Right lung (tissue), 10 donors: ENCODE measurements at places on chromosomes 6 and 20.

- no peak for DNase-seq
These were observed 9.8 kb upstream of the MAPK13 start for GRCh38 chr6:36120539-36120938.

GRCh38 chr6:70575899-70576495, 9.3 kb downstream of the SDHAF4 start:
- DNase-seq, result peak; percentile 9

- DNase-seq, result no peak
These were observed 33.6 kb downstream of the RPRD1B start for GRCh38 chr20:38066969-38067716.

DNA sequence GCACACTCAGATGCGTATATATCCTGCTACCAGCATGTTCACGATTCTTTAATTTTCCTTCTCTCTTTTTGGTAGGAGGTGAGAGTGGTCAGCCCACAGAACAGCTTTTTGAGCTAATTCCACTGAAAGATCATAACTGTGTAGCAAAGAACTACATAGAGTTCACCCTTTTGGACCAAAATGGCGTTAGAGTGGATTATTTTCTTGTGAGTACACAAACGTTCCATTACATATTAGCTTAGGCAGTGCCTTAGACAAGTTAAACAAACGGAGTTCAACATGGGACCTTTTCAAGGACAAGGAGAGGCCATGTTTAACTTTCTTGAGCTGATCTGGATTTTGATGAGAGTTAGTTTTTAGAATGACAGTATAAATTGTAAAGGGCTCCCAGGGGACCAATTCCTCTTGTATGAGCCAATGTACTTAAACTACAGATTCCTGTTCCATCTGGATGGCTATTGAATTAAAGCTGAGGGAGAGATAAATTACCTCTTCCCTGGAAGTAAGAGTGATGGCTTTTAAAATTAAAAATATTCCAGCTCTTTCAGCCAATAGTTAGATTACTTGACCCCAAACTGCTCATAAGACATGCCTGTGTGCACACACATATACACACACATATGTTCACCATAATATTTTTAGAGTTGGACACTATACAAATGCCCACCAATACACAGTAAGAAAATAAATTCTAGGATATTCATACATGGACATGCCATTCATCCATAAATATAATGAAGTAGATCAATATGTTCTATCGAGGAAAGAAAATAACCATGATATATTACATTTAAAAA, 25.6 kb upstream of the ARMH2 start:
- no peak for DNase-seq

GRCh38 chr6:75489025-75489424, 4.6 kb downstream of the FILIP1 start:
- DNase-seq, result peak; percentile 53

GRCh38 chr6:169344750-169345065, 91.1 kb upstream of the THBS2 start:
- DNase-seq, result no peak

DNA sequence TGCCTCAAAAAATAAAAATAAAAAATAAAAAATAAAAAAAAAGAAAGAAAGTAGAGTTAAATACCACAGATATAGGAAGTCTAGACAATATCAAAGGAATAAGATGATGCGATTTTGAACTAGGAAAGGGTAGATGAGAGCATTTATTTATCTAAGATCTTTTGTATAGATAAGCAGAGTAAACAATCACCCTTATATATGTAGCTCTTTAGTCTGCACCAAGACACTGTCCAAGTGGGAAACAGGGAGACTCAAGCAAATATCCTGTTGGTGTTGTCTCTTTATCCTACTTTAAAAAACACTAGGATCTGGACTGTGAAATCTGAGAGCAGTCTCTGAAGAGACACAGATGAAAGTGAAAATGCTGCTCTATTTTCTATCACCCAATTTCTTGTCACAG, 587.0 kb upstream of the FLRT3 start:
- no peak for DNase-seq

GRCh38 chr6:81694855-81695254, 57.6 kb downstream of the TENT5A start:
- DNase-seq, result no peak

DNA sequence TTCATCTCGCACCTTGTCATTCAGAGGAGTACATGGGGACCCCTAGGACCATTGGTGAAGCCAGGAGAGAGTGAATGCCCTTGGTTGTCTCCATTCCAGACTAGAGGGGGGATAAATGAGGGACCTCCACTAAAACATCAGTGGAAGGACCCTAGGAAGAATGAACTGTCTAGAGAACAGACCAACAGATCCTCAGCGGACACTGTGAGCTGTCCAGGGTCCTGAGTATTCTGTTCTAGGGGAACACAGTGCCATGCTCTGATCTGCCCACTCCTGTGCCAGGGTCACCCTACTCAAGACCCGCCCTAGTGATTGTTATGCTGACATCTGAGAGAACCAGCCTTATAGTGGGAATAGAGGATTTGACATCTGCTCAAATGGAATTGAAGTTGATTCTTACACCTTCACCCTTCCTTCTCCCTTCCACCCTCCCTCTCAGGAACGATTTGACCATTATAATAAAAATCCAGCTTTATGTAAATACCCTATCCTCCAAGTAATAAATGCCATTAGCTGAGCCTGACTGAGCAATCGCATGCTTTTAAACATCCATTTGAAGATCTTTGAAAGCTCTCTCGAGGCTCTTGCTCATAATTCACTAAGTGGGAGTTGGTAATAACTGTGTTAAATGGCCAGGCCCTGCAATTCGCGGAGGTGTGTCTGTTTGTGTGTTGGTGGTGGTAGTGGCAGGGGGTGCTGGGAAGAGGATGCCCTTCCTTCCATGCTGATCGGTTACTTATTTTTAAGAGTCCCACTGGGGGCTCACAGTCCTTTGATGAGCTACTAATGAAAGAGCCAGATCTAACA, 43.6 kb upstream of the SLC32A1 start:
- DNase-seq, result no peak

DNA sequence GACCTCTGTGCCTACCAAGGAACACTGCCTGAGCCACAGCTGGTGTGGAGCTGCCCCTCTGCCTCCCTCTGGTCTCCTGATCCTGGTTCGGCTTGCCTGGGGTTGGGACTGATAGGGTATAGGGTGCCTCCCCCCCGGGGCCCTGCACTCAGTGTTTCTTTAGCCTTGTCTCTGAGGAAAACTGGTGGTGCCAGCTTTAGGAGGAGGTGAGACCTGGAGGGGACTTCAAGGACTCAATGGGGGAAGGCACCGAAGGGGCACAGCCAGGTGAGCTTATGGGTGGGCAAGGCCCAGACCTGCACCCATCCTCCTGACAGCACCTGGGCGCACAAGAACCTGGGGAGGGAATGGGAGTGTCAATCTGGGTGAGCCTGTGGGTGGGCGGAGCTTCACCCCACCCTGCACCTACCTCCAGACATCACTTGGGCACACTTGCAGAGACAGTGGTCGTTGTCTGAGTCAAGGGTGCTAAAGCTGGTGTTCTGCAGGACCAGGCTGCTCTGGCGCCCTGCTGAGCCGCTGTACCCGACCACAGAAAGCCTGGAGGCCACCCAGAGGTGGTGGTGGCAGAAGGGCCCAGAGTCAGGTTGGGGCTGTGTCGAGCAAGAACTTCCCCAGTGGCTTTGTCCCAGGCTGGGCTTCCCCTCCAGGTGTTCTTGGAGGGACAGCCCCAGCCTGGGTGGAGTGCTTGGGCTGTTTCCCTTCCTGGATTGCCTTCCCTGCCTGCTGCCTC, 40.5 kb downstream of the FAM110A start:
- no peak for DNase-seq

- no peak for DNase-seq
These were observed 165.4 kb downstream of the GMPR start for GRCh38 chr6:16403831-16404230.

DNA sequence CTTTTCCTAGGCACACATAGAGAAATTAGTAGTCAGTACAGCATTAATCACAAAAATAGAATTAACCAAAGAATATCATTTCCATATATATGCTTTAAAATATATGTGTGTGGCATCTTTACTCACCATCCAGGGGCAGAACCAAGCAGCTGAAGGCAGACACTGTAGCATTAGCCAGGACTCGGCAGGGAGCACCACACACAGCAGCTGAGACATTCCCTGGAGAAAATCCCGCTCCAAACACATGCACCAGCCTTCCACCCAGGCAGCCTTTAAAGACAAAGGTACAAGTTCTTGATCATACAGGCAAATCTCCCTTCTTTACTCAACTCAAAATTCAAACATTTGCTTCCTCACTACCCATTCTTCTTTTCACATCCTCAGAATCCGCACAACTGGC, 64.7 kb downstream of the PKHD1 start:
- no peak for DNase-seq

DNA sequence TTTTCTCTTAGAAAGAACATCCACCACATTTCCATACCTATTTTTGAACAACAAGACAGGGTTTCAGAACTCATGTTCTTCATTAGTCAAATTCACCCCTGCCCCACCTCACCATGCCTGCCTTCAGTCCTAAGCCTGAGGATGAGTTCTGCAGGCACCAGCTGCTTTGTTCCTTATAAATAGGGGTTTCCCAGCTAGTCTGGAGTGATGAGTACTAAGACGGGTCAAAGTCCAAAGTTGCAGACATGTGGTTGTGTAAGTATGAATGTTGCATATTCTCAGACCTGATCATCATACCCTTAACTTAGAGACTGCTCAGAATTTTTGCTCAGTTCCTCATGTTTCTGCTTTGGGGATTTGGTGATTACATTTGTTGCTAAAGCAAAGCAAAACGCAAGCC, 257.7 kb upstream of the CDYL start:
- DNase-seq, result no peak

DNA sequence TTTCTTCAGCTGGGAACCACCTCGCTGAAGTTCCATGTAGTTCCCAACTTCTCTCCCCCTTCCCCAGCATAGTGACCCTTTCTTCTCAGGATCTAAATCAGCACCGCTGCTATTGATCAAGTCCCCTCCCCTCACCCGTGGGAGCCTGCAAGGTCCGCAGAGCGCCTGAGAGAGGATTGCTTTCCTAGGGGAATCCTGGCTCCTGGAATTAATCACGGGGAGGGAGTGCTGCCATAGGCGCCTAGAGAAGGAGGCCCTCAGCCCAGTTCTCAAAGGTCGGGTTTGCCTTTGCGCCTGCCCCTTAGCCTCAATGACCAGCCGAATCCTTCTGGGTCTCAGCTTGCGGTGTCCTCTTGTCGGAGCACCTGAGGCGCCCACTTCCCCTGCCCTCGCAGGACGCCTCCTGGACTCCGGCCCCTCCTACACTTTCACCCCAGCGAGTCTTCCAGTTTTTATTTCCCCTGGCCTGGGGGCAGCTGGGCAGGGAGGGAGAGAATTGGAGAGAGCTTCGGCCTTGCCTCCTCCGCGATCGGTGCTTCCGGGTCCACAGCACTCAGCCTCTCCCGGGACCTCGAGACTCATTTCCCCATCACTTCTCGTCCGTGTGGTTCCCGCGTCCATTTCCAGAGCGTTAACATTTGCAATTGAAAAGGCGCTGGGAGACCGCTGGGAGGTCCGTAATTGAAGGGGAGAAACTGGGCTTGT, 3.1 kb upstream of the NKX2-2 start:
- DNase-seq, result no peak

- DNase-seq, result peak; percentile 83
These were observed 6.4 kb upstream of the TAF8 start for GRCh38 chr6:42043787-42044475.

DNA sequence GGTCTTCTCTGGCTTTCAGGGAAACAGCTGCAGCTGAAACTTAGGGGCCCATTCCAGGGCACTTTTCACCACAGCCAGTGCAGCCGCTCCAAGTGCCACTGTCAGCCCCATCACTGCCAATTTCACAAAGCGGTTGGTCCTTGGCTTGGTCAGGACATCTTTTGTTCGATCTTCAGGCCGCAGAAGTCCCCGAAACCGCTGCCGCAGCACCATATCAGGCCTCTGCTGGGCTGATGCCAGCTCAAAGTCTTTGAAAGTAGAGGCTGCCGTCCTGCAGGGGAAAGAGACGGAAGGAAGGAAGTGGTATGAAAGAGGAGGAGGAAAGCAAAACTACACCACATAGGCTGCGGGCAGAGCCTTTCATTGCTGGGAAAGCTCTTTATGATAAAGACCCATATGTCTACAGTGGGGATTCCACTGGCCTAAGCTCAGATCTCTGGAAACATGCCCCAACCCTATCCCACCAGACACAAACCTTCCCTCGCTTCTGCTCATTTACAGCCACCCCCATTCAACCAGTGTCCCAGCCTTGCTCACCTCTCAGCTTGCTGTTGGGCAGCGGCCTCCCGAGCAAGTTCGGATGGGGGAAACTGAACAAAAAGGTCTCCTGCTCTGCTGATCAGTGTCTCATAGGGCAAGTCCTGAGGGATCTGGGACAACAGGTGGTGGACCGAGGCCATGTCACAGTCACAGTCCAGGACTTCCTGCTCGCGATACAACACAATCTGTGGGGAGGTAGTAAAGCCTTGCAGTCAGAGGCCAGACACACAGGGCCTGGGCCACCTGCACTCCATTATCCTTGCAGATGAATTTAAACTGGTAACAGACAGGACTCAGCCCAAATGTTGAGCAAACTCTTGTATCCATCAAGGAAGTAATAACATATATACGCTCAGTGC, 23.5 kb downstream of the TBC1D20 start:
- no peak for DNase-seq

DNA sequence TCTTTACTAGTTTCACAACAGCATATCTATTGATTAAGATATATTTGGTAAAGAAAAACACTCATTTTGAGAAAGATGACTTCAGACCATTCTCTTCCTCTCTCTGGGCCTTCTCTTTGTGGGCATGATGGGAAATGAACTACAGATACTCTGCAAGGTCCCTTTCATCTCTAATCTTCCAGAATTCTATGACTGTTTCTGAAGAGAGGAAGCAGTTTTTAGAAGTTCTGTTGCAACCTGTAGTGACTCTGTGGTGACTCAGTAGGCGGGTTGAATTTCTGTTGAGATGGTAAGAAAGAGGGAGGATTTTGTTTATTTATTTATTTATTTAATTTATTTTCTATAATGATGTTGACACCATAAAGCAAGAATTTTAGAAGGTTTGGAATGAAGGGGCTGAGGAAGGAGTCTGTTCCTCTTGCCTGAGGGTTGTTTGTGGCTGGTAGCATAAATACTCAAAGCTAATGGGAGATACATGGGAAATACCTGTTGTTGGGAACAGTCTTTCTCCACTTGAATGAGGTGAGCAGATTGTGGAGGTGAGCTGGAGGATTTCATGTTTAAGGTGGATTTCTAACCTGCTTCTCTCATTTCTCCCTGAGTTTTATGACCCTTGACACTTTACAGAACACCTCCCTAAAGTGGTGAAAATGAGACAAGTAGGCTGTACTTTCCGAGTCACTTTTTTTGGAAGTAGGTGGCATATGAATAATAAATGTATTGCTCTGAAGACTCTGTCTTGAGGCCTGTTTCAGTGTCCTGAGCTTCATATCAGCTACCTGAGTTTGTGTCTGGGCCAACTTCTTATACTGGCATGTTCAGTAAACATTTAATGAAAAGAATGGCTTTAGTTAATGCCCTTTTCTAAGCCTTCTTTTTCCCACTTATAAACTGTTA, 15.0 kb downstream of the ACSS2 start:
- no peak for DNase-seq

GRCh38 chr20:22223236-22223635, 361.1 kb downstream of the FOXA2 start:
- no peak for DNase-seq

GRCh38 chr6:154622618-154623336, 110.4 kb upstream of the SCAF8 start:
- no peak for DNase-seq
